NCI-H2029 (cell line): ENCODE measurements at places on chromosomes 11 and 22.

DNA sequence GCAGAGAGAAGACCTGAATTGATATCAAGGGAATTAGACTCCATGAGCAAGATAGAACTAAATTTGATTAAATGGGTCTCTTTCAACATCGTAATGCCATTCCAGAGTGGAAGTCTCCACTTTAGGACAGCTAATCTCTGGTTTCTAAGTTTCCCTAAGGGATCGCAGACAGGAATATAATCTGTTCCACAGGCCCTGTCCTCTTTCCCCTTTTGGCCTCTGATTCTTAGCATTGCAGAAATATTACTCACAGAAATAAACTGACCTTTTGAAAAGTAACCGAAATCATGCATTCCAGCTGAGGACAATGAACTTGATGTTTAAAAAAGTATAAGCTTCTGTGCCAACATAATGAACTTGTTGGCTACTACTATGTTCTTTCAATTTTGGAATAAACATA lies 227.8 kb downstream of the ETS1 start:
- no peak for DNase-seq

DNA sequence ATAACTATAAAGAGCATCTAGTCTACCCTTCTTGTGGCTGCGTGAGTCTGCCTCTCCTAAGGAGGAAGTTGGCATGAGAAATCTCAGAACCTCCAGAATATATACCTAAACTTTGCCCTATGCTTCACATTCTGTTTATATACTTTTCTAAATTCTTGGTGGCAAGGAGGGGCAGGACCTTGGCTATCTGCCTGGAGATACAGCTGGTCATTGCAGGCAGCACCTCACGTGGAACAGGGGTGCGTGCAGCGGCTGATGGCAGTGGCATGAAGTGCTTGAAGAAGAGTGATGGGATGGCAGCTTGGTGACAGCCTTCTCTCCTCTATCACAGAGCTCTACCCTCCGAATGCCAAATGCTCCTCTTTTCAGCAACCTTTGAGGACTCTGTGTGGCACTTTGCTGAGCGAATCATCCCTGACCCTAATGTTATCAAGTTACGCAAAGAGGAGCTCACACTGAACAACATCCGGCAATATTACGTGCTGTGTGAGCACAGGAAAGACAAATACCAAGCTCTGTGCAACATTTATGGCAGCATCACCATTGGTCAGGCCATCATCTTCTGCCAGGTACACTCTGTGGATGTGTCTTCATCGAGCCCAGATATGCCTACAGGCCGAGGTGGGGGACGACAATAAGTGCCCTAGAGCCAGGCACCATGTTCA lies 12.5 kb downstream of the DDX25 start:
- peak; percentile 59 for DNase-seq

GRCh38 chr22:50268655-50269113 lies 1.5 kb downstream of the MAPK11 start:
- peak; percentile 41 for DNase-seq

- no peak for DNase-seq
Observed at GRCh38 chr22:50528682-50529415, 963 bp downstream of the TYMP start.

GRCh38 chr22:44473166-44473565 lies 24.9 kb downstream of the RTL6 start:
- no peak for DNase-seq

GRCh38 chr11:61549662-61550568 lies 31.0 kb downstream of the SYT7 start:
- no peak for DNase-seq

GRCh38 chr22:38831166-38831945 lies 12.5 kb downstream of the NPTXR start:
- DNase-seq = no peak

DNA sequence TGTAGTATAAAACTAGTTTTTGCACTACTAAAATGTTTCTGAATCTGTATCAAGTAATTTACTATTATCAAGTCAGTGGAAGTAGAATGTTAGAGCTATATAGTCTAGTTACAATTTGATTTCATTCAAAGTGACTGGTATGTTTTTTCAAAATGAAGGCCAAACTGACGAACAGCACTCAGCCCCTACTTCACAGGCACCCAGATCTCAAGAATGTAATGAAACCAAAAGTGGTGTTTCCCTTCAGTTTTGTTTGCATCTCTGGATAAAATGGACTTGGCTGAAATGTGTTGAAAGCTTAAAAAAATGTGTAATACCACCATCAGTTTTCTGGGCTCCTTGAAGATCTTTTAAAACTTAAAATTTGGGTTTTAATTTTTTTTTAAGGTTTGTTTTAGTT lies 46.4 kb downstream of the QSER1 start:
- no peak for DNase-seq

DNA sequence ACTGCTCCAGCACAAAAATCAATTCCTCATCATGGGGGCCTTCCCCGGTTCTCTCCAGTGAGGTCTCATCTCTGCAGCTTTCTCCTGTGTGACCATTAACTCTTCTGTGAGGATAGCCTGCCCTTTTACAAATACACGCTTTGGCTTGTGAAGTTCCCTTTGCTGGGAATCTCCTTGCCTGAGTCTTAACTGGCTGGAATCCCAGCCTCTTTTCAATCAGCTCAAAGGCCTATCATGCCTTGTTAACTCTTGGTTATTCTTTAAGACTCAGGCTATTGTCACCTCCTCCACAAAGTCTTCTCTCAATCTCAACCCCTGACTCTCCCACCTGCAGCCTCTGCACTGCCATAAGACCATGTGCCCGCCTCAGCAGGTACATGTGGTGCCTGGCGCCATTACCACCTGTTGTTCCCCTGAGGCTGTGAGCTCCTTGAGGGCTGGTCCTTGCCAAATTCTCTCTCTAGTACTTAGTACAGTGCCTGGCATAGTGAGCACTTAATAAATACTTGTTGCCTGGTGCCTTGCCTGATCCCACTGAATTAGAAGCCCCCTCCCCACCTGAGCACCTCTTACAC lies 128.2 kb downstream of the ST3GAL4 start:
- DNase-seq = no peak

GRCh38 chr22:41286639-41287091 lies 678 bp upstream of the RANGAP1 start:
- peak; percentile 41 for DNase-seq

DNA sequence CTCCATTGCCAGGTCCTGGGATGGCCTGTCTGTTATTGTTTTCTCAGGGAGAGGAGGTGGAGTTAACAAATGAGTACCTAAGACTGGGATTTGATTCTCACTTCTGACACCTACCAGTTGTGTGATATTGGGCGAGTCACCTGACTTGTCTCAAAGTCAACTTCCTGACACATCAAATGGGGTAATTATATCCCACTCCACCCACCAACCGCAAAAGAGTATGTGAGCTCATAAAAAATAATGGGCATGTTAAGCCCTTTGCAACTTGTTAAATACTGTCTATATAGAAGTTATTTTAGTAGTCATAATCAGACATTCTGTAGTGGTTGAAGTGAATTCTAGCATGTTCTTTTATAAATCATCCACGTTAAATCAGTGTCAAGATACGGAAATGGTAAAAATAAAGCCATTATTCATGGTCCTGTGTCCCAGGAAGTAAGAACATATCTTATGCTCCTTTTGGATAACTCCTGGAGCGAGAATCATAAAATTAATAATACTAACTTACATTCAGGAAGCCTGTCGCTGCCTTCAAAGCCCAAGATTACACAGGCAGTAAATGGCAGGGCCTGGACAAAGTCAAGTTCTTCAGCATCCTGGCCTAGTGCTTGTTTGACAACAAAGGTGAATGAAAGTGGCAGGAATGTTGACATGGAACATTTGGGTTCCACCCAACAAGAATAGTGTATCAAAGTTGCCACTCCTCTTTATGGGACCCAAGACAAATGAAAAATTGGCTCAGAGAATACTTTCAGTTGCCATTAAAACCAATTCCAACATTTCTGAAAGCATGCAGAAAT lies 54.3 kb downstream of the SYTL2 start:
- no peak for DNase-seq

GRCh38 chr11:7577291-7578190 lies 63.7 kb downstream of the PPFIBP2 start:
- DNase-seq = no peak

- no peak for DNase-seq
Observed at GRCh38 chr11:71304045-71304444, 51.7 kb upstream of the SHANK2 start.
